Head of caudate nucleus (tissue), 42 donors: ENCODE measurements at places on chromosomes 7 and 10.

DNA sequence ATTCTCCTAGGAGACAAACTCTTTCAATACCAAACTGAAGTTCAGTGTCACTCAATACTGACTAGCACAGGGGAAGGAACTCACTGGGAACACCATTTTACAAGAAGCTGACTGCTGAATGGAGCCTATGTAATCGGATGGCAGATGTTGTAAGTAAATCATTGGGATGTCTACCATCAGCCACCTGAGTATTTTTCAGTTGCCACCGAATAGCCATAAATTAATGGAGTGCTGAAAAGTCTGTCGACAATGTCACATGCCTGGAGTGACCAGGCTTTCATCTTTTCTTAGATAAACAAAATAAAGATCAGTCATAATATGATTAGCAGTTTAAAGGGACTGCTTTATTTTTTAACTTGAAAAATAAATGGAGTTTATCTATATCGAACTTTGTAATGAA, 145.9 kb upstream of the SEMA3E start:
- no peak for DNase-seq

GRCh38 chr10:127157506-127158200, 38.7 kb downstream of the INSYN2A start:
- no peak for DNase-seq

GRCh38 chr7:22868509-22868908, 45.9 kb upstream of the TOMM7 start:
- no peak for DNase-seq

GRCh38 chr10:3658766-3659165, 126.2 kb downstream of the KLF6 start:
- no peak for DNase-seq

GRCh38 chr10:36888925-36889573, 236.3 kb upstream of the ANKRD30A start:
- peak; percentile 66 for DNase-seq

- DNase-seq: no peak
Measured at GRCh38 chr10:33240258-33240657, 94.2 kb downstream of the NRP1 start.

- no peak for DNase-seq
Measured at GRCh38 chr7:18873734-18874336, 243.6 kb downstream of the TWIST1 start.

GRCh38 chr7:158272091-158272490, 315.5 kb downstream of the PTPRN2 start:
- DNase-seq: peak; percentile 15

DNA sequence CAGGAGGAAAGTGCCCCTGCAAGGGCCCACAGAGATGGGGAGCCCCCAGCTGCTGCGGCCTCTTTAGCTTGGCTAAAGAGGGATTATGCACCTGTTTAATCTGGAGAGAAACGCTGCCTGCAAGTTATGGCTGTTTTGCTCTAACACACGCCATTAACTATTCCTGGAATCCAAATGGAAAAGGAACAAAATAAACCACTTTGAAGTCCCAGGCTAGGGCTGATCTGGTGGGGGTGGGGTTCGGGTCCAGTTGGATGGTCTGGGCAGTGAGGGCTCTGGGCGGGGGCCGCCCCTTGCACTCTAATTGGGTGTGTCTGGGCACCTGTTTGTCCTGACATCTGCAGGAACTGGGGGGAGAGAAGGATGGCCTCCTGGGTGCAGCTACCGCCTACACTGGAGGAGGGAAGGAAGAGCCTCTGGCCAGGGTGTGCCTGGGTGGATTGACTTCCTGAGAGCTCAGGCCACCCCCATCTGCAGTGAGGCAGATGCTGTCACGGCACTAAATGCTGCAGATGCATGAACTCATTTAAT, 300.6 kb downstream of the ZEB1 start:
- DNase-seq: no peak

DNA sequence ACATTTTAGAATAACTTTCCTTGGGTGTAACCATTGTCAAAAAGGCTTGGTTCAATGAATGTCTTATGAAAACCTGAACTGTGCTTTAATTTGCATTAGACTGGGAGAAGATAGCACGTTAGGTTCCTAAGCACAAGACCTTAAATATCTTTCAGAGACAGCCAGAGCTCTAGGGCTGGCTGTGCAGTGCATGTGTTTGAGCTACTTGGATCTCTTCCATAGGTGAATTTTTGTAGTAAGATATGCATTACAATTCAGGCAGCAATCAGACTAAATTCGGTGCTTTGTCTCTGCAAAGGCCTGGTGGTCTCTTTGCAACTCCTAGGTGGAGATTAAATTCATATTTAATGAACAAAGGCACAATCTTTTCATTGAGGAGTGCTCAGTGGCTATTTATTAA, 192.0 kb downstream of the ZNF438 start:
- no peak for DNase-seq

- no peak for DNase-seq
Measured at GRCh38 chr10:23172429-23173213, 19.5 kb upstream of the PTF1A start.

GRCh38 chr10:116611153-116611545, 9.6 kb upstream of the PNLIPRP2 start:
- no peak for DNase-seq

GRCh38 chr10:59258890-59259289, 82.4 kb downstream of the PHYHIPL start:
- no peak for DNase-seq

DNA sequence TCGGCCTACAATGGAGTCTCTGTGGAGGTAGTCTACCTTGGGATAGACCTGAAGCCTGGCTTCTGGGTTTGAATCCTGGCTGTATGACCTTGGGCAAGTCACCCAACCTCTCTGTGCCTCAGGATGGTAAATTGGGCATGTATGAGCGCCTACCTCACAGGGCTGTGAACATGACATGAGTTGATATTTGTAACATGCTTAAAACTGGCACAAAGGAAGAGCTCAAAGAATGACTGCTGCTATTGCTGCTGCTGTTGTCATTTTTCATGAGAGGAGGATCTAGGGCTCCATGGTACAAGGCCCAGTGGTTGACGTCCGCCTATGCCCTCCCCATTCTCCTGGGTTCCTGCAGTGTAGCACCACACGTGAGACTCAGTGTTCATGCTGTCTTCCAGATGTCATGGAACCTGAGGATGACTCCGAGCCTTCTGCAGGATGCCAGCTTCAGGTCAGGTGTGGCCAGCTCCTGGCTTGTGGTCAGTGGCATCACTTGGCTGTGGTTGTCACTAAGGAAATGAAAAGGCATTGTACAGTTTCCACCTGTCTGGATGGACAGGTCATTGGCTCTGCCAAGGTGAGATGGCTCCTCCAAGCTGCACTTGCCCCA, 95.0 kb downstream of the WDFY4 start:
- DNase-seq: no peak

- no peak for DNase-seq
Measured at GRCh38 chr7:21617916-21618390, 75.1 kb downstream of the DNAH11 start.

GRCh38 chr10:95456516-95456915, 104.7 kb downstream of the SORBS1 start:
- DNase-seq: no peak

DNA sequence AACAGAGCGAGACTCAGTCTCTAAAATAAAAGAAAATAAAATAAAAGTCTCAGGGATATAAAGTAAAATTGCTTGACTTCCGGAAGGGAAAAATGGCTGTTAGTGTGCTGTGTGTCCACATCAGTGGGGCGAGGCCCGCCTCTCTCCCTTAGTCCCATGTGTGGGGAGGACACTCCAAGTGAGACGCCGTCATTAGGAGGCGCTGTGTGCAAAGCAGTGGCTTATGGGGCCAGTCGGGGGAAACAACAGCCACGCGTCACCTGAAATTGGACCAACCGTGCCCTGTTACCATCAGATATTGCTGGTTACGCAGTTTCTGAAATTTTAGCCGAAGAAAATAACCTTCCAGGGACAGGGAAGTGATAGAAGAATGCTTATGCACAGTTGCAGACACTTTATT, 15.8 kb downstream of the SFXN4 start:
- DNase-seq: no peak

DNA sequence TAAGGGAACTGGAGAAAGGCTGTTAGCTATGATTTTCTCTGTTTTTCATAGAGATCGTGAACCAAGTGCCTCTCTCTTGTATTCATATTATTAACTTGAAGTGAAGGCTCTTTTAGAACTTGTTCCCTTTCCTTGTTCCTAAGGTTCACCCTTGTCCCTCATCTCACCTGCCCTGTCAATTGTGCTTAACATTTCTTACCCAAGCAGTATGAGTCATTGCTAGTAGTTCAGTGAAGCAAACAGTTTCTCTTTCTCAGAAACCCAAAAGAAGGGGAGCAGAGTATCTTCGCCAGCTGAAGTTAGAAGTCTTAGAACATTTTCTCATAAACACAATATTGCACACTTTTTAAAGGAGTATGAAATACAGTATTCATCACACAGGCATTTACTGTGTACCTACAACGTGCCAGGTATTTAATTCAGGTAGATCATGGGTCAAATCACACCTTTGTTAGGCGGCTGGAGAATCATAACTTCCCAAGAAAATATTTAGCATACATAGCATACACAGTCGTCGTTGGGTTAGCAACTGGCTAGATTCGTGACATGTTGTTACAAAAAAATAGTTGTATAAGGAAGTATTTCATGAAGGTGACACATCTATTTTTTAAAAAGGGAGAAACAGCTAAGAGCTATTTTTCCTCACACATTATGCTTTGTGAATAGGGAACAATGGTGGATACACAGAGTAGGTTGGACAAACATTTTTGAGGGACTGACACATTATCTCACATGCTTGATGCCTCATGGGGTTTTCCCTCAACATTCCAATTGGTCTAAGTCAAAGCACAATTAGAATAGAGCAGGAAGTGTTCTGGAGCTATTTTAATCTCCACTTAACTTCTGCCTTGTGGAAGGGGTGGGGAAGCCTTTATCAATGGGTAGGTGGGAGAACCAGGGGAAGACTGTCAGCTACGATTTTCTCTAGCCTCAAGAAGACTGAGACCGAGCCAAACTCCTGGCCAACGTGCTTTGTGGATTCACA, 13.2 kb downstream of the HDAC9 start:
- no peak for DNase-seq

GRCh38 chr10:60799971-60800650, 21.8 kb downstream of the CDK1 start:
- no peak for DNase-seq

DNA sequence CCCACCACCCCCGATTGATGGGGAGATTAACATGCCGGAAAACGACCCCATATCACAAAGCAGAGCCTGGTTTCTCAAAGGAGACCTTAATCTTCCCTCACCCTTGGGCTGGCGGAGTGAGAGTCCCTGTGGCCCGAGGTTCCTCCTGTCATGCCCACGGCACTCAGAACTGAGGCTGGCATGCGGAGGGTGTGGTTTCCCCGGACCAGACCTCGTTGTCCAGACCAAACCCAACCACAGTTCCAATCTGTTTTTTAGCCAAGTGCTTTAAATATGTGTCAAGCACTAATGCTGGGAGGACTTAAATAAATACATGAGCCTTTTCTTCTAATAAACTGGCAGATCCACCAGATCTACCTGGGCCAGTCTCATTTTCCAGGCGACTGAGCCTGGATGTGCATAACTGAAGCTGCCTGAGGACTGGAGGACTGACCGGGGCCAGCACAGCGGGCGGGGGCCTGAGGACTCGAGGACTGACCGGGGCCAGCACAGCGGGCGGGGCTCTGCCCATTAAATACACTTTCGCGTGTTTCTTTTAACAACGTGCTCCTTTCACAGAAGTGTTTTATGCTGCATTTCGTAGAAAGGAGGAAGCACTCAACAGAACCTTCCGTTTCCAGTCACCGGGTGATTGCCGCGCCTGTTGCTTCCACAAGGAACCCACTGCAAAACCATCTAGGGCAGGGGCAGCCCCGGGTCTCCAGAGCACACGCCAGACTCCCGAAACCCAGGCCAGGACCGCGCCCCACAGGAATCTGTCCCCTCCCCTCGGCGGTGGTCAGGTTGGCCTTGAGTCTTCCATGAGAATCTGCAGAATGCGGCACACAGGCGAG, 334.6 kb downstream of the PTPRN2 start:
- DNase-seq: no peak

DNA sequence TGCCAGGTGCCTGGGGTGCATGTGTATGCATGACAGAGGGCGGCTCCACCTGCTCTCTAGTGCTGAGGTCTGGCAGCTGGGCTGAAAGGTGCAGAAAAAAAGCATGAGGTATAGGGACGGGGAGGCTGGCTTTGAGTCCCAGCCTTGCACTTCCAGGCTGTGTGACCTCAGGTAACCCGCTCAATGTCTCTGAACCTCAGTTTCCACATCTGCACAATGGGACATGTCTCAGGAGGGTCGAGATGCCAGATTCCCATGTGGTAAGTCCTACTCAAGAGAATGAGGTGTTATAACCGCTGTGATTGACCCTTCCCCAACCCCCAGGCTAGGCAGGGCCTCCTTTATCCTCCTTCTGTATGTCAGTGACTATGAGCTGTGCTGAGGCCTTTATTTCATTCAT, 48.8 kb downstream of the ARHGAP22 start:
- DNase-seq: no peak

DNA sequence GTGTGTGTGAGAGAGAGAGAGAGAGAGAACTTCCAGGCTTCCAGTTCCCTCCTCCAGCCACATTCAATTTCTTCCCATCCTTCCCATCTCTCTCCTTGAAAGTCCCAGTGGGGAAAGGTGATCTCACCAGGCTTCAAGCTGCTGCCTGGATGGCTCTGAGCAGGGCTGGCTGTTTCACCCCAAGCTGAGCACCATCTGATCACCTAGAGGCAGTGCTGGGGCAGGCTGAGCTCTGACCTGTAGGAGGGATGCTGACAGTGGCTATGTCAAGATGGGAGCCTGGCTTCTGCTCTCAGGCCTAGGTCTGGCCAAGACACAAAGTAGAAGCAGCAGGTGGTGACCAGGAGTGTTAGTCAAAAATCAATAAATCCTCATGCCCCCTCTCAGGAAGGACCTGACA, 370.8 kb downstream of the PLXNA4 start:
- DNase-seq: no peak

GRCh38 chr10:76456197-76456596, 1024.8 kb downstream of the LRMDA start:
- no peak for DNase-seq

DNA sequence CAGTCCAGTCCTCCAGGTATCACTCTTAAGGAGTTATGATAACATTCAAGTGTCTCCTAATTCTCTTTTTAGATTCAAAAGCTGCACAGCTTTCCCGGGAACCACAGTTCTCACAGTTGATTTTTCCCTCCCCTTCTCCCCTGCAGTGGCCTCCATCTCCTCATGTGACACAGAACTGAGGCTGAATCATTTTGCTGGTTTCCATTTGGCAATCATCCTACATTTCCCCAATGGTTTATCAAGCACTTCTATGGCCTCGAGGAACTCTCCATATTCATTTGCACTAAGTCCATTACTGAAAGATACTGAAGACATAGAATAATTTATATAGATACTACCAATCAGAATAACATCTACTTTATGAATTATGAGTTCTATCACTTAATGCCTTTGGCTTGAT, 484.9 kb downstream of the GPAM start:
- DNase-seq: no peak

GRCh38 chr7:149379625-149380024, 81.2 kb downstream of the ZNF777 start:
- DNase-seq: no peak

- no peak for DNase-seq
Measured at GRCh38 chr7:108492742-108493141, 33.2 kb downstream of the PNPLA8 start.
